ENCODE measurements at places on chromosomes 12 and 14.

DNA sequence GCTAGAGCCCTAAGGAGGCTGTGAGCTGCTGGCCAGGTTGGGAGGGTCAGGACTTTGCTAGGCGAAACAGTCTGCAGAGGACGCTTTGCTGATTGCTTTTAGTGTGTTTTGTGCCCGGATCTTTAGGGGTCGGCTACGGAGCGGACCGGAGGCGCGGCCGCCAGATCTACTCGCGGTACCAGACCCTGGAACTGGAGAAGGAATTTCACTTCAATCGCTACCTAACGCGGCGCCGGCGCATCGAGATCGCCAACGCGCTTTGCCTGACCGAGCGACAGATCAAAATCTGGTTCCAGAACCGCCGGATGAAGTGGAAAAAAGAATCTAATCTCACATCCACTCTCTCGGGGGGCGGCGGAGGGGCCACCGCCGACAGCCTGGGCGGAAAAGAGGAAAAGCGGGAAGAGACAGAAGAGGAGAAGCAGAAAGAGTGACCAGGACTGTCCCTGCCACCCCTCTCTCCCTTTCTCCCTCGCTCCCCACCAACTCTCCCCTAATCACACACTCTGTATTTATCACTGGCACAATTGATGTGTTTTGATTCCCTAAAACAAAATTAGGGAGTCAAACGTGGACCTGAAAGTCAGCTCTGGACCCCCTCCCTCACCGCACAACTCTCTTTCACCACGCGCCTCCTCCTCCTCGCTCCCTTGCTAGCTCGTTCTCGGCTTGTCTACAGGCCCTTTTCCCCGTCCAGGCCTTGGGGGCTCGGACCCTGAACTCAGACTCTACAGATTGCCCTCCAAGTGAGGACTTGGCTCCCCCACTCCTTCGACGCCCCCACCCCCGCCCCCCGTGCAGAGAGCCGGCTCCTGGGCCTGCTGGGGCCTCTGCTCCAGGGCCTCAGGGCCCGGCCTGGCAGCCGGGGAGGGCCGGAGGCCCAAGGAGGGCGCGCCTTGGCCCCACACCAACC is 1.5 kb downstream of the HOXC6 start:
- no peak for DNase-seq

DNA sequence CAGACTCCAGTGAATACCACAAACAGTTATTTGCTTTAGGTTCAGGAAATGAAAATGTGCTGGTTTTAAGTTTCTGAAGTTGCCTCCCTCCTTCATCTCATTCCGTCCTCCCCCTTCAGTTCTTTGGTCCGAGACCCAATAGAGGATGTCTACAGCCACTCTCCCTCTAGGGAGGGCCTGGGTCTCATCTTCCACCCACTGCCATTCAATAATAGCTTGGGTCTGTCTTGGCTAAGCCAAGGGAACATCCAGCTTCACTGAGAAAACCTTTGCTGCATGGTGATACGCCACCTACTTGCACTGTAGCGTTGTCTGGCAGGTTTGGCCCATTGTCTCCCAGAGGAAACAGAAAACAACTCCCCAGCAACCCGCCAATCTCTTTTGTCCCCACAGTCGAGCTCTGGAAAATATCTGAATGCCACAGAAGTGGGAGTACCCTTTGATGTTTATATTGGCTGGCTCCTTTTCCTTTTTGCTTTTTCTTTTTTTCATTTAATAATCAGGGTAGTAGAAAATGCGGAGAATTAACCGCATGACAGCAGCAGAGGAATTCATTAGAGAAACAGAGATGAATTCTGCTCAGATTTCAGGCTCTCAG is 380.1 kb downstream of the RAD51B start:
- no peak for DNase-seq

DNA sequence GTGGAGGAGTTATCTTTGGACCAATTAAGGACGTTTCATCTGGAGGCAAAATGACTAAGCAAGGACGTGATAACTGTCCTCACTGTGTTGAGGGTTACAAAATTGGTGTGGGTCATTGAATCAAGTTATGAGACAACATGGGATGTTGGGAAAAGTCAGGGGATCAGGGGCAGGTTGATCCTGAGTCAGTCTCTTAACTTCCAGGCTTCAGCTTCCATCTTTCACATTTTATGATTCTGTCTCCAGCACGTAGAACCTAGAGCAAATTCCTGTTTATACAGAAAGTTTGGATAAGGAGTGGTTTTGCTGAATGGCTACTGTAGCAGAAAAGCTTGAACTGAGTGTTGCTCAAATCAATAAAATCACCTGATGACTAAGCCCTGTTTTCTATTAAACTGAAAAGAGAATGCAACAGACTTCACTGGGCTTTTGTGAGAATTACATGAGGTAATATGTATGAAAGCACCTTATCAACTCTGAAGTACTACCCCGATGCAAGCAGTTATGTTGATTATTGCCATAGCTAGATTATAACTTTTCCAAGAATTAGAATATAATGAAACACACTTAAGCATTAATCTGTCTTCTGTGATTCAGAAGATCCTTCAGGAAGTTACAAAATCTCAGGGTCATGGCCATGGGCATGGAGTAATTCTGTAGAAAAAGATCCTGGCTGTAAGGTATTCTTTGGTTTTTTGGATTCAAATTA is 184.8 kb downstream of the ETV6 start:
- DNase-seq = no peak

DNA sequence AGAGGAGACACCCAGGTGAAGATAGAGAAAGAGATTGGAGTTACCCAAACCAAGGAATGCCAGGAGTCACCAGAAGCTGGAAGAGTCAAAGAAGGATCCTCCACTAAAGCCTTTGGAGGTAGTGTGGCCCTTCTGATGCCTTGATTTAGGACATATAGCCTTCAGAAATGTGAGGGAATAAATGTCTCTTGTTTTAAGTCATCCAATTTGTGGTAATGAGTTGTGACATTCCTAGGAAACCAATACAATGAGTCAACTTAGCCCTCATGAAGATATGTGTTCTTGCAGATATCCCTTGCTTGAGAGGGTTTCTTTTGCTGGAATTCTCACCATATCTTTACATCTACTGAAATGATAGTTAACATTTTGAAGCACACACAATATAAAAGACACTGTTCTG is 58.8 kb downstream of the CCER1 start:
- no peak for DNase-seq

- no peak for DNase-seq
Observed at GRCh38 chr12:31890295-31891285, 68.6 kb upstream of the RESF1 start.

- peak; percentile 35 for DNase-seq
Observed at GRCh38 chr14:22390824-22391461, 198.1 kb downstream of the DAD1 start.
